ENCODE measurements at places on chromosomes 5 and 9. TPM values are rescaled to one million over a fixed set of nuclear protein-coding genes. Genes with fewer than 3 reads are reported as not detected.

The PFN3 gene
- not detected for total RNA-seq

The PPIC gene
- 118 TPM for total RNA-seq

The SLC1A3 gene
- total RNA-seq, result 4.9 TPM

The DNAJC18 gene
- total RNA-seq, result 10.1 TPM

The HCN1 gene
- total RNA-seq, result 5.6 TPM

The MYOZ3 gene
- 6.8 TPM for total RNA-seq

The DOK3 gene
- total RNA-seq, result 6.0 TPM

The LCN1 gene
- total RNA-seq, result not detected

The PCDHA1 gene
- 0.25 TPM for total RNA-seq

GRCh38 chr5:65837139-65837538 is 89.2 kb upstream of the ERBIN start:
- no peak for DNase-seq

- no peak for DNase-seq
Observed at GRCh38 chr5:5156471-5157082, 16.4 kb downstream of the ADAMTS16 start.

GRCh38 chr9:118975736-118976135 is 393.5 kb downstream of the BRINP1 start:
- no peak for DNase-seq

- no peak for DNase-seq
Observed at GRCh38 chr5:72508241-72509170, 1.3 kb upstream of the ZNF366 start.

- no peak for DNase-seq
Observed at GRCh38 chr9:135130207-135130976, 42.9 kb downstream of the OLFM1 start.

GRCh38 chr9:98370300-98370975 is 115.0 kb upstream of the TBC1D2 start:
- no peak for DNase-seq

DNA sequence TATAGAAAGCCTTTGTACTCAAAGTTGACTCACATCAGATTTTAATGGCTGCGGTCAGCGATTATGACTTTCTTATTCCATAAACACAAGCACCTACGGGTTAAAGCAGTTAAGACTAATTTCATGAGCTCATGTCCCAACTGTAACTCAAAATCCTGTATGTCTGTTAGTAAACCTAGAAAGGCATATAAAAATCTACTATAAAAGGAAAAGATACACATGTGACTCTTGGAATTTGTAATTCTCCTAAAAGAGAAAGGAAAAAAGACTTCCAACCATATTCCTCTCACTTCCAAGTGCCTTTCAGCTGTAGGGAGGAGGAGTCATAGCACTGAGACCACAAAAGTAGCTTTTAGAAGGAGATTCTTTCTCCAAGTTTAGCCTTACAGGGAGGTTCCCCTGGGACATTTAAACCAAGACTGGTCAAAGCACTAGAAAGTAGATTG is 129.1 kb downstream of the EBF1 start:
- DNase-seq, result peak; percentile 21

DNA sequence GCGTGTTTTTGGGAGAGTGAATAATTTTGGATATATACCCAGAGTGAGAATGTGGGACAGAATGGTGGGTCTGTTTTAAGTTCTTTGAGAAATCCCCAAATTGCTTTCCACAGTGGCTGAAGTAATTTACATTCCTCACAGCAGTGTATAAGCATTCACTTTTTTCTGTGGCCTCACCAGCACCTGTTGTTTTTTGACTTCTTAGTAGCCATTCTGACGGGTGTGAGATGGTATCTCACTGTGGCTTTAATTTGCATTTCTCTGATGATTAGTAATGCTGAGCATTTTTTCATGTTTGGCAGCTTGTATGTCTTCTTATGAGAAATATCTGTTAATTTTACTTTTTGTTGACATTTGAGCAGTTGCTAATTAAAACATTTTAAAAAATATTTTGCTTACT is 9.4 kb upstream of the SPATA31D1 start:
- DNase-seq, result no peak

- DNase-seq, result no peak
Observed at GRCh38 chr5:88108490-88109279, 160.0 kb downstream of the TMEM161B start.

DNA sequence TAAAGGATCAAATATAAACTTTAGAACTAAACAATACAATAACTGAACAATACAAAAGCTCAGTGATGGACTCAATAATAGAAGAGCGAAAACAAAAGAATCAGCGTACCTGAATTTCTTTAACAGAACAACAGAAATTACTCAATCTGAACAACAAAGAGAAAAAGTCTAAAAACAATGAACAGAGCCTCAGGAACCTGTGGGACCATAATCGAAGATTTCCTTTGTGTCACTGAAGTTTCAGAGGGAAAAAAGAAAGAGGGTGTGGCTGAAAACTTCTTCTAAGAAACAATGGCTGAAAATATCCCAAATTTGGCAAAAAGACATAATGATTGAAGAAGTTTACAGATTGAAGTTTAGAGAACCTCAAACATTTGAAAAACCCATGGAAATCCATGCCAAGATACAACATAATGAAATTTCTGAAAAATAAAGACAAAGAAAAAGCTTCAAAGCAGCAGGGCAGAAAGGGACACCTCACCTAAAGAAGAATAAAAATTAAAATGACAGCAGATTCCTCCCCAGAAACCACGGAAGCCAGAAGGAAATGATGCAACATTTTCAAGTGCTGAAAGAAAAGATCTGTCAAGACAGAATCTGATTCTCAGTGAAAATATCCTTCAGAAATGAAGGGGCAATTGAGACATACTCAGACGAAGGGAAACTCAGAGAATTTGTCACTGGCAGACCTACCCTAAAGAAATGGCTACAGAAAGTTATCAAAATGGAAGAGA is 288.8 kb downstream of the ARL15 start:
- DNase-seq, result no peak

DNA sequence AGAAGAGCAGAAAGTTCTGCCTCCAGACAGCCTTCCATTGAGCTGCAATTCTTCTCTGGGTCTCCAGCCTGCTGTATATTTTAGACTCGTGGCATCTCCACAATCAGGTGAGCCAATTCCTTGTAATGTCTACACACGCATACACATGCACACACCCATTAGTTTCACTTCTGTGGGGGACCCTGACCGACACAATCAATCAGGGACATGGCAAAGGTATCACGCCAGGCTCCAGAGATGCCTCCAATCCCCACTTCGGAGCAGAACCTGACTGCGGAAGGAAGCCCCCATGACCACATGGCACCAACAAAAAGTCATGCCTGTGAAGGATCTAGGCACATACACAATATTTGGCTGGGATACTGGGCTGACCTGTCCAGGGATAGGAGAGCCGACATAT is 21.4 kb downstream of the SEMA4D start:
- no peak for DNase-seq

GRCh38 chr9:72188232-72188631 is 39.0 kb downstream of the GDA start:
- no peak for DNase-seq

GRCh38 chr5:132104556-132104955 is 31.0 kb downstream of the CSF2 start:
- DNase-seq, result peak; percentile 33

- no peak for DNase-seq
Observed at GRCh38 chr9:103913899-103914298, 180.2 kb upstream of the SMC2 start.

DNA sequence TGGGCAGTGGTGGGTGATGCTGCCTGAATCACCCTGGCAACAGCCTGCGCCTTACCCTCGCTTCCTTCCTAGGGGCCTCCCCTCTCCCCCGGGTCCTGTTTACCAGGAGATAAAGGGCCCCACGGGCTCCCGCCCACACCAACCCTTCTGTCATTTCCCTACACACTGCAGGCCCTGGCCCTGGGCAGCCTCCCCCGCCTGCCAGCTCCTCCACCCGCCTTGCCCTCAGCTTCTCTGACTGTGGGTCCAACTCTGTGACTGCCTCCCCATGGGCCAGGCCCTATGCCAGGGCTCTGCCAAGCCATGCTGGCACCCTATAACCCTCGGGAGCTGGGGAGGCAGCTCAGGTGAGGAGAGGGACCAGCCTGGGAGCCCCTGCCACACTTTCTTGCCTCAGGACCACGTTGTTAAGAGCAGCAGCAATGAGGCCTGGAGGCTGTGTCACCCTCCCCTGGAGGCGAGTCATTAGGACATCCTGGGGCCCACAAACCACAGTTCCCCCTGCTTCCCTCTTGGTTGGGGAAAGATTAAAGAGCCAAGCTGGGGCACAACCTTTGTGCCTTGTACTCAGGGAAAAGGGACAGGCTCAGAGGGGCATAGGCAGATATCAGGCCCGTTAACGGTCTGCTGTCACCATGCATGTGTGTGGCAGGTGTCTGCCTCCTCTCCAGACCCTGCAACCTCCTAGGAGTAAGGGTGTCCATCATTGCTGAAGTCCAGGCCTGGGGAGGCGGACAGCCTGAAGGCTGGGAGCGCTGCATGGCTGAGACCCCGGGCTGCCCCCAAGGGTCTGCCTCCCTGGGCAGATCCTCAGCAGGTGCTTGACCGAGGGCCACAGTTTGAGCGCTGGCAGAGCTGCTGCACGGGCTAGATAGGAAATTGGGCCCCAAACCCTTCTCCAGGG is 2.8 kb downstream of the MGAT4B start:
- no peak for DNase-seq

DNA sequence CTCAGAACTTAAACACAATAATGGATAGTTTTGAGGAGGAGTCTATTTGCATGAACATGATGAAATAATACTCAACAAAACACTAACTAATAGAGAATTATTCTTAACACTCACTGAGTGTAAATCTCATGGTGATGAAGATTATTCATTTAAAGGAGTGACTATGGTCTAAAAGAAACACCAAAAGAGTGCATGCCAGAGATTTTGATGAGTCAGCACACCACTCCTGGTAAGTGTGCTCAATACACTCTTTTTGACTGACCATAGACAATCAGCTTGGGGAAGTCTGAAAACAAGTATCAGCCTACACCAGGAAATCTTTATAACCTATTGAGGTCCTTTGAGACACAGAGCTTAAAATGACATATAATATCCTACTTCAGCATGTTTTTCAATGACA is 6.8 kb upstream of the FST start:
- DNase-seq, result no peak

DNA sequence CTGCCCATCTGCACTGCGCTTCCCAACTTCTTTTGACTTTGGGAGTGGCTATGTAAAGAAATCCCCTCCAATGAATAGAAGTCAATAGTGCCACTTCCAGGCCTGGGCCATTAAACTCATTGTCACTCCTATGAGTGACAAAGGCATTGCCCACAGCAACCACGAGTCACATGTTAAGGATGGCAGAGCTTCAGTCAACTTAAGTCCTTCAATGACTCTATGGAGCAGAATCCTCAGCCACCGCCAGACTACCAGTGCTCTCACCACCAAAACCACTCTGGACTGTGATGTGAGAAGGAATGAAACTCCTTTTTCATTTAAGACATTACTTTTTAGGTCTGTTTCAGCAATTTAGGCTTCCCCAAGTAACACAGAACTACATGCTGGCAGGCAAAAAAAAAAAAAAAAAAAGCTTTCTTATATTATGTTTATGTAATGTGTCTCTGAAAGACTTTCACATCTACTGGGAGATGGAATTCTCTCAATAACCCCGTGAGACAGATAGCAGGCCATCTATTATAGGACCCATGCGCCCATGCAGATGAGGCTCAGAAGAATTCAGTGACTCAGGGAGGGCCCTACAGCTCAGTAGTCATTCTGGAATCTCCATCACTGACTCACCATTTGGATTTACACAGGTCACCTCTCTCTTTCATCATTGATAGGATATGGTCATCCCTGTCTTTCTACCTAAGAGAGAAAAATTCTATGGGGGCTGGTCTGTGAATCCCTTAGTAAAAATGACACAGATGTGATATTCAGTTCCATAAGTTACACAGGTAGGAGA is 180.5 kb downstream of the CEMIP2 start:
- no peak for DNase-seq

DNA sequence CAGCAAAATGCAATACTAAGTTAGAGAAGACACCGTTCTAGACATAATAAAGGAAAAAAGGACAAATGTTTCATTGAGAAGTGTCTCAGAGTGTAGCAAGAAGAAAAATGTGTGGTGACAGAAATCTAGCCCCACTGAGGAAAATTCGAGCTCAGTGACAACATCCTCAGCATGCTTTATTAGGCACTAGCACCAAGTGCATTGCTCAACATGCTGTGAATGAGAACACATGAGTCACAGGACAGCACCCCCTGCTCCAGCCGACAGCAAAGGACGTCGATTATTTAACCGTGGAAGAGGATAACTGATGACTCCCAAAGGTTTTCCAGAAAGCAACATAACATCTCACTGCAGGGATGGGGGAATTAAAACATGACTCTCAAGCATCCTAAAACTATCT is 182.7 kb downstream of the GNAQ start:
- DNase-seq, result peak; percentile 89

GRCh38 chr5:83197326-83197967 is 120.1 kb downstream of the XRCC4 start:
- no peak for DNase-seq

- peak; percentile 41 for DNase-seq
Observed at GRCh38 chr9:19087106-19088000, 15.4 kb downstream of the HAUS6 start.

- DNase-seq, result no peak
Observed at GRCh38 chr9:77885104-77885672, 146.4 kb downstream of the GNAQ start.

DNA sequence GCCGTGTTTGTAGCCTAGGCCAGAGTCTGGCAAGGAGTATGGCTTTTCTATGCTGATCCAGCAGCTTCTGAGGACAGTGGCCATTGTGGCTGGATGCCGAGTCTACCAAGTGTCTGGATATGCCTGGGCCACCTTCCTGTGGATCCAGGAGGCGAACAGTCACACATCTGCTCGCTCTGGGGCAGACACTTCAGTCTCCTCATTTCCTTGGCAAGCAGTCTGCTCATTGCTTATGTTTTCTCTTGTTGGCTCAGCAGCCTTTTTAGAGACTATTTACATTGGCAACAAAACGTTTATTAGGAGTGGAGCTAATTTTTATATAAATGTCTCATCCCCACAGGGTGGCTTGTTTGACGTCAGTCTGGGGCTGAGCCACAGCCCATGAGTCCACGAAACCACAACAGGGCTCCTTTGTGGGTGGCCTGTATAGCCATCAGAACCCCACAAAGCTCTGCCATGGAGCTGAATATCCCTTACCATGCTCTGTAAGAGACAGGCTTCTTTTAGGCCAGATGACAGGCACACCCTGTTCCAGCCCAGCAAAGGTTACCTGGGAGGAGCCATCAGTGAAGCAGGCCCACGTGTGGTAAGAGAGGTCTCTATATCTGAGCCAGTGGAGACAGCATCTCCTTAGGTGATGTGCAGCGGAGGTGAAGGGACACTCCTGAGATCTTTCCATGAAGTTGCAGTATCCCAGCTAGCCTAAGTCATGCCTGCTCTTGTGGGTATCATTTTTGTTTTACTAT is 221.7 kb downstream of the DIRAS2 start:
- DNase-seq, result no peak

DNA sequence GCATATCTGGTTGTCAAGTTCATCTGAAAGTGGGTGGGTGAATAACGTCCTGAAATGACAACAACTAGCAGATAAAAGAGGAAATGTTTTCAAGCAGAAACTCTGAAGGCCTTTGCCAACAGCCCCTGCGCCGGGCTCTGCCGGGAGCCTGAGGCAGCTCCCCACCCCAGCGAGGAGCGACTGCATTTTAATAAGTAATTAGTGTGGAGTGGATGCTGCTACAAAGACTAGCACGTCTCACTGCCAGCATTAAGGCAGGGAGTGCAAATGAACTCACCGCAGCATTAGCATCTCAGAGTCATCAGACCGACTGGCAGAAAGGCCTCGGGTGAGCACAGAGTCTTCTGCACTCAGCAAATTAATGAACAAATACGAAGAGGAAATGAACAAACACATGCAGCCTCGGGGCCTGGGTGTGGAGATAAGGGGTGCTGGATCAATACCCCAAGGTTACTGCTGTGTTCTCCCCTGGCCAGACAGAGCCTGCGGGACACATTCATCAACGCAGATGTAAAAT is 63.8 kb downstream of the VAV2 start:
- DNase-seq, result no peak

All from cardiac muscle cell (in vitro differentiated cells and primary cell).